ENCODE measurements at places on chromosomes 6 and 20.

DNA sequence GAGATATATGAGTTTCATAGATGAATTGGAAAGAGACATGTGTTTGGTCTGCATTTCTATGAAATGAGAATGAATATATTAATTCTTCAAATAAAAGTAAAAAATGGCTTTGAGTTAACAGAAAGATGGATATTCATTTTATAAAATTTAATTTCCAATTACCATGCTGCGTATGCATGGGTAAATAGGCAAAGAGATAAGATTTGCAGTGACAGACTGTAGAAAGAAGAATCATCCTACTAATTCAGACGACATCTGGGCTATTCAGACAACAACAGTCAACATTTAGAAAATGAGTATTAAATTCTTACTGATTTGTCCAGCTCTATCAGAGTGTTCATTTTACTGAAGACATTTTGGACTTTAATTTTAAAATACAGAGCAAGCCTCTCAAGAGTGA is 602.2 kb upstream of the NRSN1 start:
- DNase-seq = no peak

GRCh38 chr6:130717657-130718056 is 109.5 kb upstream of the SMLR1 start:
- no peak for DNase-seq

DNA sequence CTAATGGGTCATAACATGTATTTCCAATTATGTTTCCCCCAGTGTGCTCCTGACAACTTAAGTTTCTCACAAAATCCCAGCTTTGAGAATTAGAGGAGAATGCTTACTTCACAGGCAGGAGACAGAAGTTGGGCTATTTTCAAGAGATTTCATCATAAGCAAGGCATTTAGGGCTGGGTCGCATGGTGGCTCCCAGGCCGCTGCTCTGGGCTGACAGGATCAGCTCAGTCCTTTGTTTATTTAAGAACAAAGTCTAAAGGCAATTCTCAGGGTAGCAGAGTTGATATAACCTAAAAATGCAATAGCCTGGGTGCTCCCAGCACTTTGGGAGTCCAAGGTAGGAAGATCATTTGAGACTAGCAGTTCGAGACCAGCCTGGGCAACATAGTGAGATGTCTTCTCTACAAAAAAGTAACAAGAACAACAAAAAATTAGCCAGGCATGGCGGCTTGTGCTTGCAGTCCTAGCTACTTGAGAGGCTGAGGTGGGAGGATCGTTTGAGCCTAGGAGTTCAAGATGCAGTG is 10.9 kb downstream of the FOXQ1 start:
- DNase-seq = no peak

DNA sequence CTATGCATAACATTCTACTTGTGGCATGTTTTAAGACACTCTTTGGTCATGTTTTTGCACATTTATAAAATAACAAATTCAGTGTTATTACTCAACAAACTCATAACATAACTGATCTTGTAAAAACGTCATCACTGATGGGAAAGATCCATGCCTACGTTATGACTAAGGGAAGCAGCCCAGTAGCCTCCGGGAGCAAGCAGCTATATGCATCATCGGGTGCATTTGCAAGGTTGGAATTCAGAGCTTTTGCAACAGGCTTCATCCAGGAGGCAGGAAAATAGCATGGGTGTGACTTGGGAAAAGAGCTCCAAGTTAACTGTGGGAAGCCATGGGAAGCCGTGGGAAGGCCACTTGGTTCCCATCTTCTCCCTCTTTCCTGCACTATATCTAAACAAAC is 271.6 kb upstream of the SGK1 start:
- peak; percentile 9 for DNase-seq

DNA sequence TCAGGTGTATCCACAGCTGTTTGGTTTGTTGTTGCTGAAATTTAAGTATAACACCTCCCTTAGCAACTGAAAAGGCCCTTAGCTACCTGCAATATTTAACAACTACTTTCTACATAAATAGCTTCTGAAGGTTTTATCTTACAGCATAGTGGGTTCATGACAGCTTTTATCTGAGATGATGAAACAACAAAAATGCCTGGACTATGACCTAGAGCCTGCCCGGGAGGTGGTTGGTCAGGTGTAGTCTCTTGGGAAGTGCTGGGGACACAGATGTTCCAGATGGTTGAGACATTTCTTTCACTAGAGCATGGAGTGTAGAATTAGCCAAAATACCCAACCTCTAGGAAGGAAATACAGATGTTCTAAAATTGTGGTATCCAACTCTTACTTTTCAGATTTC is 705.4 kb downstream of the MAFB start:
- no peak for DNase-seq

DNA sequence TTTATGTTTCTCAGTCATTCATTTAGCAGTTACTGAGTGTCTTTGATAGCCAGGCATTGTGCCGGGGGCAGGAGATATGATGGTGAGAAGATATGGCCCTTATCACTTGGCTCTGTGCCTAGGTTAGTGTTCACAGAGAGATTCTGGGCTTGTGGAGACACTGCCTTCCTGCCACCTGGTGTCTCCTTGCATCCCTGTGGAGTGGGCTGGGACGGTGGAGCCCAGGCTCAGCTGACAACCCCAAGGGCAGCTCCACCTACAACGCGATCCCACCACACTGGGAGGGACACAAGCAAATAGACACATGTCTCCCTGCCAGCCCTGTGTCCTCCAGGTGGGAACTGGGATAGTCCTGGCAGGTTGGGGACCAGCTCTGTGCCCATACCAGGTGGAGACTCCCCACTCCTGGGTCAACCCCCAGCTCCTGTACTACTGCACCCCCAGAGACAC is 30.3 kb upstream of the VEGFA start:
- no peak for DNase-seq

- no peak for DNase-seq
Observed at GRCh38 chr20:40849456-40849855, 160.4 kb upstream of the MAFB start.

GRCh38 chr6:112591329-112591728 is 244.2 kb downstream of the RFPL4B start:
- DNase-seq = no peak

- no peak for DNase-seq
Observed at GRCh38 chr6:81969011-81969410, 216.5 kb upstream of the TENT5A start.

DNA sequence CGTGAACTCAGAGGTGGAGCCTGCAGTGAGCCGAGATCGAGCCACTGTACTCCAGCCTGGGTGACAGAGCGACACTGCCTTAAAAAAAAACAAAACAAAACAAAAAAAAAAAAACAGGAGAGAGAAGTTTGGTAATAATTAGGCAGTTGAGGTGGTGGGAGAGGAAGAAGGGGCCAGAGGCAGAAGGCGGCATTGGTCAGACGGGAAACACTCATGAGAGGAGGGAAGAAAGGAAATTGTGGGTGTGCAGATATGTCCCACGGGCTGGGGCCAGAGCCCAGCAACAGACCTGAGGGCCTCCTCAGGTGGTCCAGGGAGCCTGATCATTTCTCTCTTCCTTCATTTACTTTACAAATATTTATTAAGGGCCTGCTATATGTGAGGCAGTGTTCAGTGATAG is 20.0 kb downstream of the SULF2 start:
- no peak for DNase-seq

DNA sequence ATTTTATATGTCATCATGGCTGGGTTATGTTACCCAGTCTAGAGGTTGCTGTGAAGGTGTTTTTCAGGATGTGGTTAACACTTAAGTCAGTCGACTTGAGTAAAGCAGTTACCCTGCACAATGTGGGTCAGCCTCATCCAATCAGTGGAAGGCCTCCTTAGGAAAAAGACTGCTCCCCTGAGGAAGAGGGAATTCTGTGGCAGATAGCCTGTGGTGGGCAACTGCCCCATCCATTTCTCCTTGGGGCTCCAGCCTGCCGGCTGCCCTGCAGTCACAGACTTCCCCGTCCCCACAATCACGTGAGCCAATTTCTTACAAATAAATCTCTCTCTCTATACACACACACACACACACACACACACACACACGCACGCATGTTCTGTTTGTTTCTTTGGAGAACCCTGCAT is 34.5 kb upstream of the MPC1 start:
- DNase-seq = no peak

- no peak for DNase-seq
Observed at GRCh38 chr6:36061236-36061635, 33.6 kb downstream of the MAPK14 start.

DNA sequence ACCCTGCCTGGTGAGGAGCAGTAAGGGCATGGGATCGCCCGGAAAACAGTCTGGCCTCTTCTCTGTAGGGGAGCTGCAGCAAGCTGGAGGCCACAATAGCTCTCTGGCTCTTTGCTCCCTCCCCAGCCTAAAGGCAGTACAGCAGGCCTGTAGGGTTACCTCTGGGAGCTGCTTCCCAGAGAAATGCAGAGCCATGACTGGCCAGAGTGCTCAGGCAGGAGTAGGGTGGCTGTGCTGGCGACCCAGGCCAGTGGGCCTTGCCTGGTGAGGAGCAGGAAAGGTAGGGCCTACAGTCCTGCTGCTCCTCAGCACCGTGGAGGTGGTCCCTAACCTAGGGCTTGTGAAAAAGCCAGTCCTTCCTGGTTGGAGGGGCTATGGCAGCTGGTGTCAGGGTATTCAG is 129.9 kb upstream of the CHD6 start:
- no peak for DNase-seq

GRCh38 chr20:62644802-62645496 is 2.6 kb downstream of the SLCO4A1 start:
- DNase-seq = no peak

DNA sequence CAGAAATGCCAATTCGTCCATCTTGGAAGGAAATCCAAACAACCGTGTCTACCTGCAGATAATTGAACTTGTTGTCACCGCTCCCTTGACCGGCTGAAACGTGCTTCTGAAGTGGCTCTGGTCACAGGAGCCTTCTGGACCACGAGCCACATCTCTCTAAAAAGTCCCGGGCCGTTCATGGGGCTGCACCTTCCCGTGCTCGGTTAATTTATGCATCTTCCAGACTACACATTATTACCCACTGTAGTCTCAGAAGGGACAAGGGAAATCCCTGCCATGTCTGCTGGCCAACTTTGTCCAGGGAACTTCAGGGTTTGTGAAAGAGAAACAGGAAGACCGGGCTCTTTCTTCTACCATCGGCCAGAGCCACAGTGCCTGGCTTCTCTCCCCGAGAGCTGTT is 63.4 kb upstream of the MPC1 start:
- DNase-seq = no peak

- DNase-seq = no peak
Observed at GRCh38 chr6:152462716-152463115, 174.4 kb downstream of the SYNE1 start.

DNA sequence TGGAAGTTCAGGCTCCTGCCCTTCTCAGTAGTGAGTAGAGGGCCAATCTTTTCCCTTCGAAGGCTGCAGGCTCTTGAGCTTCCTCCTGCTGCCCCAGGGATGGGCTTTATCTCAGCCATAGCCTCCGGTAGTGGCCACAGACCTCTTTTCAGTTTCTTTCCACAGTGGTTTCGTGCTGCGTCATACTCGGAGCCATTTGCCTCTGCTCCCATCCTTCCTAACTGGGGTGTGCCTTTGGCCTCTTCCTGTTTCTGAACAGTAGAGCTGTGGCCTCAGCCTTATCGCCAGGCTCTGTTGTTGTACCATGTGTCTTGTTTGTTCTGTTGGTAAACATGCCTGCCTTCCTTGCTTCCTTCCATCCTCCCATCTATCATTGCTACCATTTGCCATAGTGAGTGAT is 54.1 kb downstream of the TULP4 start:
- no peak for DNase-seq

DNA sequence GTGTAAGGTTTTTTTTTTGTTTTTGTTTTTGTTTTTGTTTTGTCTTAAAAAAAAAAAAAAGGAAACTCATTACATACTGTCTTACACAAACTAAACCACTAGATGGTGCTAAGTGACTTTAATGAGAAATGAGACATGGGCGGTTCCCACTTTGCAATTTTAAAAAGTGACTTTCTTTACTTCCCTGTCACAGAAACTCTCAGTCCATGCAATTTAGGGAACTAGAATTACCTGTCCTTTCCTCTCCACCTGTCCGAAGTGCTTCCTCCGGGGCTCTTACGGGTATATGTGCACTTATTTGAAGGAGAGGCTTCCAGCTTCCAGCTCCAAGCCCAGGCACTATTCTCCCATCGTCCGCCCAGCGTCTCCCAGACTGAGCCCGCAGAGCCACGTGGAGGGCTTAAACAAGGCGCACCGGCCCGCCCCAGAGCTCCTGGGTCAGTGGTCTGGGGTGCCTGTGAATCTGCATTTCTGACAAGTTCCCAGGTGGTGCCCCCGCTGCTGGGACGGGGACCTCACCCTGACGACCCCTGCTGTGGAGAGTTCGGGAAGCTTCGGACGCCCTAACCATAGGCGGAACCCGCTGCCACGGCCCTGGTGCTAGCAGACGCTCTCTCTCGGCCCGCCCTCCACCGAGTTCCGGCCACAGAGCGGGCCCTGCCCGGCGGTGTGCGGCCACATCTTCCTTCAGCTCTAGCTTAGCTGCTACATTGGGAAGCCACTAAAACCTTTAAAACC is 26.1 kb downstream of the BFSP1 start:
- no peak for DNase-seq

DNA sequence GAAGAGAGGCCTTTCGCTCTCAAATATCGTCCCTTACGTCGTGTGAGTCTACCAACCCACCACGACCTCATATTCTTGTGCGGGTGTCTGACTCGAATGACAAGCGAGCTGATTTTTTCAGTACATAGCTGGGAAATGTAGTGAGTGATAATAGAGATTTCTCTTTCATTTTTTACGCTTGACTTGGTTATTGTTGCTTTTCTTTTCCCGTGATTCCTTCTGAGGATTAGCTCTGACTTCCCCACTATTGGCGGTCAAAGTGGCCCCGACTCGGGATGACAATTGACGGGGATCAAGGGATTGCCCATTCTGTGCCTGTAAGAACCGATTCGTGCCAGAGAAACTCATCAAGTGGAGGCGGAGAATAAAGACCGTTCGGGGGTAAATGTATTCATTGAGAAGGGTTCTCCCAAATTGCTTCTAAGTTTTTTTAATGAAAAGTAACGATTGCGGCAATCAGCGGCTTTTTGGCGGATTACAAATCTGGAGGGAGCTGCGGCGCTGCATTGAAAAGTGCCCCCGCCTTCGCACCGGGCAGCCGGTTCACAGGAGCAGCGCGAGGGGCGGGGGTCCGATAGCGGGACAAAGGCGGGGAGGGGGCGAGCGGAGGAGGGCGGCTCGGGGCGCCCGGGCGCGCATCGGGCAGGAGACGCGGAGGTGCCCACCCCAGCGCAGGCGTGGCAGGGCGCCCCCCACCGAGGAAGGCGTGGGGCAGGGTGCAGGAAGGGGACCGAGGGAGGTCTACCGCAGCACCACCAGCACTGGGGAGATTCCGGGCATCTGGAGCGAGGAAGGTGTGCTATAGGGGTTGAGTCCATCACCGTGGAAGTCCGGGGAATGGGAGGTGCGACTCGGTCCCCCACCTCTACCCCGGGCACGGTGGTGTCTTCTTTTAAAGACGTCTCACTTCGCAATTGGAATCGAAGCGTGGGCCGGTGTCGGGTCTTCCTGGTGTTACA is 44.5 kb upstream of the OSTM1 start:
- DNase-seq = no peak

GRCh38 chr20:33864324-33864963 is 53.3 kb downstream of the CHMP4B start:
- no peak for DNase-seq

- no peak for DNase-seq
Observed at GRCh38 chr6:150490586-150490985, 109.1 kb upstream of the PLEKHG1 start.

GRCh38 chr6:12577124-12577850 is 139.3 kb upstream of the PHACTR1 start:
- no peak for DNase-seq

Measured in iPS DF 6.9 (cell line).